ENCODE measurements at places on chromosomes 12 and 14. TPM values are rescaled to one million over a fixed set of nuclear protein-coding genes. Genes with fewer than 3 reads are reported as not detected.

Gene HCAR1
- 0.23 TPM for total RNA-seq

Gene CIDEB
- total RNA-seq, result 18.3 TPM

Gene RPL10L
- total RNA-seq, result not detected

Gene DNM1L
- total RNA-seq, result 42.6 TPM

Gene GPRC5D
- total RNA-seq, result not detected

Gene GLI1
- 0.09 TPM for total RNA-seq

Gene SLC38A4
- total RNA-seq, result 1.9 TPM

Gene GZMH
- total RNA-seq, result 5.1 TPM

Gene TAS2R7
- total RNA-seq, result not detected

Gene MMP17
- 1.3 TPM for total RNA-seq

Gene DAO
- not detected for total RNA-seq

Gene GZMB
- 7.8 TPM for total RNA-seq

Gene GLT1D1
- 0.62 TPM for total RNA-seq

Gene CACNA1C
- total RNA-seq, result 2.1 TPM

Gene MANSC4
- not detected for total RNA-seq

Gene CLEC1A
- not detected for total RNA-seq

Gene ESPL1
- 32.2 TPM for total RNA-seq

Gene PTGER2
- total RNA-seq, result 2.5 TPM

Gene HOXC12
- not detected for total RNA-seq

Gene PRR4
- total RNA-seq, result 1.4 TPM

Gene CLEC7A
- 27.1 TPM for total RNA-seq

Gene WBP11
- 17.2 TPM for total RNA-seq

Gene GXYLT1
- 6.8 TPM for total RNA-seq
